ENCODE measurements at places on chromosomes 13 and 19.

GRCh38 chr13:21670006-21670882 lies 629 bp upstream of the FGF9 start:
- DNase-seq = peak; percentile 56

DNA sequence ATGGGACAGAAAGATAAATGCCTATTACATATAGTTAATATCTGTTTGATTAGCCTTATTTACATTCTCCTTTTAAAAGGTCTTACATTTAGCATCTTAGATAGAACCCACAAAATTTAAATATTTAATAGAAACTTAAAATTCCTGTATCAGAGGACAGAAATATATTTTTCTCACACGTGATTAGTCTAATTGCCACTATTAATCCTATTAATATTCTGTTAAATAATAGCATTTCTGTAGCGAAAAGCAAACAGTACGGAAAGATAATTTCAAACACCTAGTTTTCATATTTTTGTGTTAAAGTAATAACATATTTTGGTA lies 380 bp upstream of the ZNF30 start:
- DNase-seq = no peak

DNA sequence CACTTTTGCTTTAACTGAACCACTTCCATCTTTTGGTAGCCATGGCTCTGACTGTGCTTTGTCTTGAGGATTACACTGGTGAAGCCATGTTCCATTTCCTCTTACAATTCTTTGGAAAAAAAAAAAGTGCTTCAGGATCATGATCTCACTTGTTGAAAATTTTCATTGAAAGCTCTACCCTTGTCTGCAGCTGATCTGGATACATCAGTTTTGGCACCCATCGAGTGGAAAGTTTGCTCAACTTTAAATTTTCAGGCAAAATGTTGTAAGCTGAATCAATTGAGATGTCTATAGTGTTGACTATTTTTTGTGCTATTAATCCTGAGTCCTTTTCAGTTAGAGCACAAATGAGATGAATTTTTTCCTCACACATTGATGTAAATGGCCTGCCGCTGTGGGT lies 48.3 kb upstream of the RFXAP start:
- no peak for DNase-seq

DNA sequence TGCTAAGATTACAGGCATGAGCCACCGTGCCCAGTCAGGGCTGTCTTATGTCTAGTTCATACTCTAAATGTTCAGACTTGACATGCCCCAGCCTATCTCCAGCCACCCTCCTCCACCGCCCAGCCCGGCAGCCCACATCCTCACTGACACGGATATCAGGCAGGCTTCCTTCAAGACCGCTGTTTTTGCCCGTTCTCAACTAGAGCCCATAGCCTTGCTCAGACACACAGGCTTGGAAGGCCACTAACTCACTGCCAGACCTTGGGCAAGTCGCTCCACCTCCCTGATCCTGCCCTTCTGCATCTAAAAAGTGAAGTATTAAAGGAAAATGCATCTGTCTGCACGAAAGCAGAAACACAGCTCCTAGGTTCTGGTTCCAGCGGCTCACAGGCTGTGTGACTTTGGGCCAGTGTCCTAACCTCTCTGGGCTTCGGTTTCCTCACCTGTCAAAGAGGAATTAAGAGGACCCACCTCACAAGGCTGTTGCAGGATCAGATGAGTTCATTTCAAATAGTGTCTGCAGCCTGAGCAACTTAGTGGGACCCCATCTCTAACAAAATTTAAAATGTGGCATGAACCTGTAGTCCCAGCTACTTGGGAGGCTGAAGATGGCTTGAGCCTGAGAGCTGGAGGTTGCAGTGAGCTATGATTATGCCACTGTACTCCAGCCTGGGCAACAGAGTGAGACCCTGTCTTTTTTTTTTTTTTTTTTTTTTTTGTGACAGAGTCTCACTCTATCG lies 14.5 kb upstream of the CERS4 start:
- DNase-seq = no peak

- DNase-seq = peak; percentile 37
These were observed 551 bp downstream of the FZR1 start for GRCh38 chr19:3506384-3507340.

DNA sequence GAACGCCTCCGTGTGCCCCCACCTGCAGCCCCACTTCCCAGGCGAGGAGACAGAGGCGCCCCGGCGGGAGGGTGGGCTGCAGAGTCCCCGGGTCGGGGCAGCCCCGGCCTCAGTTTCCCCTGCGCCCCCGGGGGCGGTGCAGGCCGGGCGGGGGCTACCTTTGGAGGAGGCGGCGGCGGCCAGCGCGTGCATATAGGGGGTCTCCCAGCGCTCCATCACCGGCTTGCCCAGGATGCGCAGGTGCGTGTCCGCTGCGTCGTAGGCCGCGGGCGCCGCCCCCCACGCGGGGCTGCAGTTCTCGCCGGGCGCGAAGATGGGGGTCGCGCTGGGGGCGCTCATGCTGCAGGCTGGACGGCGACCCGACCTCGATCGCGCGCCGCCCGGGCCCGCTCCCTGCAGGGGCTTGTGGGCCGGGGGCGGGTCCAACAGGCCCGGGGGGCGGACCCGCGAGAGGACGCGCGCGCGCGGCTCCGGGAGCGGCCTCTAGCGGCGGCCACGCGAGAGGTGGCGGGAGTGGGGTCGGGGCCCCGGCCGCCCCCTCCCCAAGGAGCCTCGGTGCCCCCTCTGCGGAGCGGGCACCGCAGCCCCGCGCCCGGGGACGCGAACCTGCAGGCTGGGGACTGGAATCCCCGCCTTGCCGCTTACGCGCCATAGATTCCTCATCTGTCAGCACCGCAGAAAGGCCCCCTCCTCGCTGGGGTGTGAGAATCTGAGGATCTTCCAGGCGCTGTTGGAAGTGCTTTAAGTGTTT lies at the start of gene GAMT:
Gene GAMT, minus strand, starts transcription at position 405 of the 751 bp plus-strand sequence. Its CDS starts 66 bp downstream, at position 339.
- no peak for DNase-seq

- no peak for DNase-seq
These were observed 12.5 kb downstream of the TEX30 start for GRCh38 chr13:102761071-102761470.

GRCh38 chr19:5204212-5204611 lies 136.4 kb downstream of the PTPRS start:
- DNase-seq = no peak

DNA sequence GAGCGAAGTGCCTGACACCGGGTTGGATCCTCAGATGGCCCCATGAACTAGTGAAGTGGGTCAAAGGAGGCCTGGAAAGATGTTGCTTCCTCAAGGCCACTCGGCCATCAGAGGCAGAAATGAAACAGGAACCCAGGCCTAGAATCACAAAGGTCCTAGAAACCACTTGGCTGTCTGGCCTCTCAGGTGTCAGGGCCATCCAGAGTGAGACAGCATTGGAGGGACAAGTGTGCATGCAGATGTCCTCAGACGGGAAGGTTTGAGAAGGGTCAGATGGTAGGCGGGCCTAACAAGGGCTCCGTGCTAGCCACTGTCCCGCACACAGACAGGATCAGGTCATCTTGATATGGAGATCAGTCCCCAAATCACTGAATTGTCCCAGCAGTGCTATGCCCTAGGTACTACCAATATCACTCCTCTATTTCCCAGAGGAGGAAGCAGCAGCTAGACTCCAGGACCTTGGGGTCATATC lies 14.3 kb downstream of the CCDC97 start:
- DNase-seq = no peak

- no peak for DNase-seq
These were observed 8.1 kb downstream of the B3GLCT start for GRCh38 chr13:31207661-31208552.

DNA sequence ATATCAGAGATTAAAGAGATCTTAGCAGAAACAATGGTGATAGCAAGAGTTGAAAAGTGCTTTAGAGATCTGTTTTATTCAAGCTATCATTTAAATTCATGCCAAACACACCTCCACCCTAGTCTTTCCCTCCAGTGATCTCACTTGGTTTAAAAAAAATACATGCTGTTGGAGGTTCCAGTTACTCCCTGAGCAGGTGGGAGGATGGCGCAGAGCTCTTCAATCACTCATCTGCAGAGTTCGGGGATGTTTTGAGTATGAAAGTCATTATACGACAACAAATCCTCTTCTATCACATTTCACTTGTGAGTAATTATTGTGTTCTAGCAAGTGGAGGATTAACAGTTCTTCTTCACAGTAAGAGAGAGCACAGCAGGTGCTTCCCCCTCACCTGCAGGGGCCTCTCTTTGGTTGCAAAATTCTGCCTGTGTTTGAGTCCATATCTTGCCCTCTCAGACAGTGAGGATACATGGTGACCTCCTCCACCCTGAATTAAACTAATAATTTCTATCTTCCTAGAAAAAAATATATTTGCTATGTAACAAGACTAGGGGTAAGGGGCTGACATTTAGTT lies 376.7 kb downstream of the LIG4 start:
- no peak for DNase-seq

- DNase-seq = no peak
These were observed 527 bp upstream of the EMC10 start for GRCh38 chr19:50475736-50476223.

DNA sequence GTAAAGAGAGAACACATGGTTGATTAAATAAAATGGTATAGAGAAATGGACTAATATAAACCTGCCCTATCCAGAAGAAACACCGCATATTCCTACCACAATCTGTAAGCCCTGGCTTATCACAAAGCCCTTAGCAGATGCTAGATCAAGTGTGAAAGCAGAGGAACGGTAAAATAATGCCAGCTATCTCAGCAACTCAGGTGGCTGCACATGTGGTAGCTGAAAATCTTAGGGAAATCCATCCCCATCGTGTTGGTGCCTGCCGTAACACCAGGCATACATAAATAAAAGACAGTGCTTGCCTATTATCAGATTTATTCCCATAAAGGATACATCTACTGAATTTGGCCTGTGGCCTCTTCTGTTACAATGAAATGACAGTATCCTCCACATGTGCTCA lies 304.1 kb upstream of the MAB21L1 start:
- no peak for DNase-seq

- DNase-seq = no peak
These were observed 32.9 kb upstream of the KCTD15 start for GRCh38 chr19:33763633-33764371.

- DNase-seq = no peak
These were observed 148.9 kb downstream of the DCT start for GRCh38 chr13:94330552-94331071.

- peak; percentile 95 for DNase-seq
These were observed 100.4 kb downstream of the STK24 start for GRCh38 chr13:98476538-98476966.

DNA sequence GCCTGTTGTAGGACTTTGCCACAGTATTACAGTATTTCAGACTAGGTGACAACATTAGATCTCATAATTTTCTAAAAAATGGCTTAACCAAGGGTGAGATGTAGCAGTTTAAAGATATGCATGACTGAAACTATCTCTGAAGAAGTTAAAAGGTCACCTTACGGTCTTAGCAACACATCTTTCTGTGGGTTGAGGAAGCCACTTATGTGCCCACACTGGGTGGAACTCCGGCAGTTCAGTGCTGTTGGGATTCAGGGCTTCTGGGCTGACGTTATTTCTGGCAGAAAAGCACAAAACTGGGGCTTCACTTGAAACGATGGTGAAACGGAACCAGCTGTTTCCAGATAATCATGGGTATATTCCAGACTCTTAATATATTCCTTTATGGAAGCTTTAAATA lies 697.3 kb downstream of the PCDH9 start:
- DNase-seq = no peak

GRCh38 chr13:44146138-44146537 lies 227.5 kb upstream of the SERP2 start:
- DNase-seq = no peak

- DNase-seq = no peak
These were observed 300.7 kb upstream of the MIR17HG start for GRCh38 chr13:91046715-91047327.

DNA sequence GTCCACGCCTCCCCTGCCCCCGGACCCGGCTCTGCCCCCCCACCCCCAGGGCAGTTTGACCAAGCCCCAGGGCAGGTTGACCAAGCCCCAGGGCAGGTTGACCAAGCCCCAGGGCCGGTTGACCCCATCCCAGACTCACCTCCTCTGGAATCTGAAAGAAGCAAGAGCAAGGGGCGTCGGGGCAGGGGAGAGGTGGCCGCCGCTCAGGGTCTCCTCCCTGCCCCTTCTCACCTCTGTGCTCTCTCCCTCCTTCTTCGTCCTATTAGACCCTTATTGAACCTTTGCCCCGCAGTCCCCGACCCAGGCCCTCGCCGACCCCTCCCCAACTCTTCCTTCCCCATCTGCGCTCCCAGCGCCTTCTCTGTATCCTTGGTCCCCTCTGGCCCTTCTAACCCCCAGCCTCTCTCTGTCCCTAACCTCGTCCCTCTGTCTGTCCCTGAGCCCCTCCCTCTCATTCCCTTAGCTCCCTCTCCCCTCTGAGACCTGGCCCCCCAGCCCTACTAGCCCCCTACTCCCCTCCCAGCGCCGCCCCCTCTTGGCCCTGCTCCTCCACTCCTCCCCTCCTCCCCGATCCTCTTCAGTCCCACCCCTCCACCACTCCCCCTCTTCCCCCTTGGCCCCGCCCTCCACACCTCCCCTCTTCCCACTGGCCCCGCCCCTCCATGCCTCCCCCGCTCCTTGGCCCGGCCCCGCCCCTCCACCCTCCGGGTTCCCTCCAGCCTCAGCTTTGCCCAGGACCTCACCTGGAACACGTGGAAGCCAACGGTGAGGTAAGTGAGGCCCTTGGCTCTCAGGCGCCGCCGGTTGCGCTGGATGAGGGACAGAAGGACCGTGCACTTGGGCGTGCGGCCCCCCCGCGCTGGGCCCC lies 7.6 kb downstream of the CAPN12 start:
- DNase-seq = peak; percentile 60

GRCh38 chr13:95480131-95480545 lies 72.4 kb upstream of the CLDN10 start:
- no peak for DNase-seq

GRCh38 chr13:101452519-101453485 lies at the start of gene ITGBL1:
Gene ITGBL1 (plus strand): TSS chr13:101452675. CDS start chr13:101452834, 159 bp downstream.
- no peak for DNase-seq

DNA sequence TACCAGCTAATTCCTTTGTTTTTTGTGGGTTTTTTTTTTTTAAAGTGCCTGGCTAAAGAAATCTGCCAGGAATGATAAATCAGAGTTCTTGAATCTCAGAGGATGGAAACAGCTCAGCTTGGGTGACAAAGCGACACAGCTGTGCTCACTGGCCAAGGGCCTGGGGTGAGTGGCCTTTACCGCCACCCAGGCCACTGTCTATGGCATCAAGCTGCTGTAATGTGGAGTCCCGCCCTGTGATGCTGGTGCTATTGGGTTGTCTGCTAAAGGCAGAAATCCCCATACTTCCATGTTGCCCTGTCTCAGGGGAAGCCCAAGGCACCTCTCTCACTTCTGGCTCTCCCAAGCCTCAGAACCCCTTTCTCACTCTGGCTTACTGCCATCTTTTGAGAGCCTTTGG lies 82.6 kb upstream of the FARP1 start:
- no peak for DNase-seq

GRCh38 chr19:33514885-33515551 lies 6.6 kb downstream of the PEPD start:
- DNase-seq = peak; percentile 78

GRCh38 chr13:34338102-34338501 lies 520.2 kb downstream of the RFC3 start:
- DNase-seq = no peak

- no peak for DNase-seq
These were observed 70.3 kb downstream of the TEX29 start for GRCh38 chr13:111390522-111391270.
